GOT3 (cell line): ENCODE measurements at places on chromosomes 2 and 18.

DNA sequence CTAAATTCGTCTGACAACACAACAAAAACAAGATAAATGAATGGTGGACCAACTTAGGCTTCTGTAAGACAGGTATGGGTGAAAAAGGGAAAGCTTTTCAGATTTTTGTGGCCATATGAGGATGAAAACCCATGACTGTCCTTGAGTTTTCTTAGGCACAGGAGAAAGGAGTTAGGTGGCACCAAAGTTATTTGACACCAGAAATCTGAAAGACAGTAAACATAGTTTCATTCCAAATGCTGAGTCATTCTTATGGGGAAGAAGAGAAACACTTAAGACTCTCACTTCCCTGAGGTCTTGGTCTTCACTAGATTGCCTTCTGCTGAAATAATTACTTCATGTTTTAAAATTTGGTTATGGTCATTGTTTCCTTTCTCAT, 5.2 kb upstream of the GPD2 start:
- no peak for DNase-seq

GRCh38 chr2:44326548-44327264, 34.6 kb downstream of the PREPL start:
- no peak for DNase-seq

- no peak for DNase-seq
Observed at GRCh38 chr2:153935511-153935910, 63.8 kb downstream of the GALNT13 start.

GRCh38 chr2:201631041-201631440, 12.3 kb downstream of the TMEM237 start:
- no peak for DNase-seq

GRCh38 chr2:715854-716560, 38.8 kb upstream of the TMEM18 start:
- no peak for DNase-seq

GRCh38 chr18:46723856-46724415, 32.9 kb downstream of the ST8SIA5 start:
- DNase-seq = no peak

- DNase-seq = no peak
Observed at GRCh38 chr2:204000446-204000845, 63.9 kb downstream of the ICOS start.

DNA sequence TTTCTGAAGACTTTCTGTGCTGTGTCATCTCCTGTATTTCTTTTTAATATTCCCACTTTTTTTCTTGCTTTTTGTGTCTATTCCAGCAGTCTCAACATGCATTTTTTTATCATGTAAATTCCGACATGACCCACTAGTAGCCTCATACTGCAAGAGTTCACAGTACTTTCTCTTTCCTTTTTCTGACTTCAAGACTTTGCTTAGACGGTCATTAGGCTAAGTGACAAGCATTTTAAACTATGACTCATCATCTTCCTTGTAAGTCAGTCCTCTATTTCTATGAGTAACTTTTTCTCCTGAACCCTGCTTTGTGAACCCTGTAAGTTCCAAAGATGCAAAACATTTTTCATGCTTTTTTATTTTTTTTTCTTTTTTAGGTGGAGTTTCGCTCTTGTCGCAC, 381.2 kb downstream of the TXNL1 start:
- no peak for DNase-seq

- DNase-seq = no peak
Observed at GRCh38 chr2:11279398-11279797, 65.0 kb downstream of the ROCK2 start.

DNA sequence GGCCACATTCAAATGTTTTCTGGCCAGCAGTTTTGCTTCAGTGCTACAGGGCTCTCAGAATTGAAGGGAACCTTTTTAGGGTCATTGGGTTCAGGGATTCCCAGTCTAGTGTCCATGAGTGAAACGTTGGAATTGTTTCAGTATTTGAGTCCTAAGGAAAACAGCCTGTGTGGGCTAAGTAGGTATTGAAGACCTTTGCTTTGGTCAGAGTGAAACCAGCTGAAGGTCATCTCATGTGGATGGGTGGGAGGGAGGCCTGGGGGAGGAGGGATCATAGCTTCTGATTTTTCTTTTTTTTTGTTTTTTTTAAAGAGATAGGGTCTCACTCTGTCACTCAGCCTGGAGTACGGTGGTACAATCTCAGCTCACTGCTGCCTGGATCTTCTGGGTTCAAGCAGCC, 20.2 kb downstream of the B3GNT2 start:
- no peak for DNase-seq

DNA sequence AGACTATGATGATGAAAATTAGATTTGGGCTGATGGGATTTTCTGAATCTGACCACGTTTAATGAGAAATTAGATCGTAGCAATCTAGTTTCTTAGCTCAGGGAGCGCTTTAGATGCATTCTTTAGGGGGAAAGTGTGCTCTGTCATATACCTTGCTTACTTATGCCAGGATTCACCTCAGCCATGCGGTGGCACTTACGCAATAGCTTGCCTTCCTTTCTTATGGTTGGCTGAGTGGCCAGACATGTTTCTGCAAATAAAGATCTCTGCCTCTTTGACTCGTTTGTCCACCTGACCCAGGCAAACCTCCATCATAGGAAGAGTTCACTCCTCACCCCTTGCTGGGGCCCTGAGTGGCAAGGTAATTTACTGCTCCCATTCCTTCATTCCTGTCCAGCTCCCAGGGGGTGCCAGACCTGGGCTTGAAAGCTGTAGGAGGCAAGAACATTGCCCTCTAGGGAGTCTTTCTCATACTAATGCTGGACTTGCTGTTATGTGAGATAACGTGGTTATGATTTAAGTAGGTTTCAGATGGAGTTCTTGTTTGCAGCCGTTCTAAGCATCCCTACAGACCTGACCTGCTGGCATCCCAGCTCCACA, 57.1 kb downstream of the FBLN7 start:
- DNase-seq = no peak

DNA sequence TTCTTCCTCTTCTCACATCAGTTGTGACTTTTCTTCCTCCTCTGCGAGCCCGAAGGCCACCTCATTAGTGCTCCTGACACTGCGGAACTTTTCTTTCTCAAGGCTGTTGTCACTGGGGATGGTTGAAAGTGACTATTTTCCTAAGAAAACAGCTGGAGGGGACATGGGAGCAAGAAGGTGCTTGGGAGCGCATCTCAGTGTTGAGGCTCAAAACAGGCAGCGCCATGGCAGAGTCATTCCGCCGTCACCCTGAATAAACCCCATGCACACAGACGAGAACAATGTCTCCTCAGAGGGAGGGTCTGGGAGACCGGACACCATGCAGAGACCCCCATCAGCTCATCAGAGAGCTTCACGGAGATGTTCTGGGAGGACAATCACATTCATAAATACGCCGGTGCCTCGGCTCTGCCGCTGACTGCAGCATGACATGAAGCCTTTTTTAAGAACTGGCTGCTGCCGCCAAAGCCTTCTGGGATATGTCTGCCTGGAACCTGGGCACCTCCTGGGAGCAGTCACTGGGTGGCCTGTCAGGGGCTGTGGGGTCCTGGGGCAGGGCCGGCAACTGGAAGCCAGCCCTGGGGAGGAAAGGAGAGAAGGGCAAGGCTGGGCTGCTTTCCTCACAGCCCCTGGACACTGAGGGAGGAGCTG, 19.2 kb downstream of the ATOH8 start:
- DNase-seq = no peak

- DNase-seq = no peak
Observed at GRCh38 chr18:22846088-22846683, 86.9 kb upstream of the RBBP8 start.

DNA sequence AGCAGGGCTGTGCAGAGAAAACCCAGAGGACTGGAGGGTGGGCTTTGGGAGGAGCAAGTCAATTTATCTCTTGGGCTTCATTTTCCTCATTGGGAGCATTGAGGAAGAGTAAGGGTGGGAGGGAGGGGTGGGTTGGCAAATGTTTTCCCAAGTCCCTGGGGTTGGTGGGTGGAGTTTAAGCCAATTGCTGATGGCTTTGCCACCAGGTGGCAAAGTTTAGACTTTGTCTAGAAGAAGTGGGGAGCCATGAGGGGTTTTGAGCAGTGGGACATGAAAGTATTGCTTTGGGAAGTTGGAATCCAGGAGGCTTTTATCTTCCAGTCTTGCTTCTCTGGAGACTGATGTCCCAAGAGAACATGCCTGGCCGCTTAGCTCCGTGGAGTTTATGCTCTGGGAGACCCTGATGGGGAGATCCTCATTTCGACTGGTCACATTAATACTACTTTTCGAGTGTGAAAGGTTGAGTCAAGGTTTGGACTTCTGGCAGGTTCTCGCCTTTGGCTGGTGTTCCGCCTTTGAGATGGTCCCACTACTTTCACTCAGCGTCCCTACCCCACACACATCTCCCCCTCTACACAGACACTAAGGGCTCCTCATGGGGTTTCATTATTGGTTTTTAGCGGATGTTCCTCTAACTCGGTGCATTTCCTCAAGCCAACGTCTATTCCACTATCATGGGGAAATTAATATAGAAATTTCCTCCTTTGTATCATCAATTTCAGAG, 126.7 kb downstream of the PRKCE start:
- no peak for DNase-seq

DNA sequence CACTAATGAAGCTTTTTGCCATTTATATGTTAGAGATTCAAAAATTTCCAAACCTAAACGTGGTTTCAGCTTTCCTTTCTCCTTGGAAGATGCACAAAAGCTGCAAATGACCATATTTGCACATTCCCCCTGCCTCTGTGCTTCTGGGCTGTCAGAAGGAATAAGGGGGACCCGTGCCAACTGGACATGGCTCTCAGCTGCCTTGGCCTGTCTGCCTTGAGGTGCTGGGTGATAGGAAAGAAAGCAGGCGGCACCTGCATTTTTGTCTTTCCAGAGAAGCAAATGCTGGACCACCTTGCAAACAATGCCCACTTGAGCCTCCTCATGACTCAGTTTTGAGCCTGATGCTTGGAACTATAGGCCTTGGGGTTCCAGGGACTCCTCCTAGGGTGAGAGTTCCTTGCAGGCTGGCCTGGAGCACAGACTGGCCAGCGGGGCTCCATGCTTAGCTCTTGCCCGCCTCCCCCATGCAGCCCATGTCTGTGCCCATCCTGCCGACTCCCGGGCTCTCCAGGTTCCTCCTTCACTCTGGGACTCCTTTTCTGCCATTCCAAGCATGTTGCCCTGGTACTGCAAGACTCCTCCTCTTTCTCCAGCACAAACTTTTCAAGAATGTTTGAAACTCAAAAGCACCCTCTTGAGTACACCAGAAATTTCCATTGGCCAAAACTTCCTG, 109.0 kb upstream of the EPAS1 start:
- no peak for DNase-seq

DNA sequence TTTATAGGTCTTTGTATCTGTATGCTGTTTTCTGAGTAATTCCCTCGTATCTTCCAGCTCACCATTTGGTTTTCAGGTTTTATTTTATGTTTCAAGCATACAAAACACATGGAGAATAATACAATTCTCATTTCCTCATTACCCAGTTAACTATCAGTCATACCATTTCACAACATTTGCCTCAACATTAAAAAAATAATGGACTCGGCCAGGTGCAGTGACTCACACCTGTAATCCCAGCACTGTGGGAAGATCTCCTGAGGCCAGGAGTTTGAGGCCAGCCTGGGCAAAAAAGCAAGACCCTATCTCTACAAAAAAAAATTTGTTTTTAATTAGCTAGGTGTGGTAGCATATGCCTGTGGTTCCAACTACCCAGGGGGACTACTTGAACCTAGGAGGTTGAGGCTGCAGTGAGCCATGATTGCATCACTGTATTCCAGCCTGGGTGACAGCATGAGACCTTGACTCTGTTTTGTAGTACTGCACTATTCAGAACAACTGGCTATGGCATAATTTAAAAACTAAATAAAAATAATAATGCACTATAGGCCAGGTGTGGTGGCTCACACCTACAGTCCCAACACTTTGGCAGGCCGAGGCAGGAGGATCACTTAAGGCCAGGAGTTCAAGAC, 20.3 kb downstream of the NPC1 start:
- DNase-seq = no peak

DNA sequence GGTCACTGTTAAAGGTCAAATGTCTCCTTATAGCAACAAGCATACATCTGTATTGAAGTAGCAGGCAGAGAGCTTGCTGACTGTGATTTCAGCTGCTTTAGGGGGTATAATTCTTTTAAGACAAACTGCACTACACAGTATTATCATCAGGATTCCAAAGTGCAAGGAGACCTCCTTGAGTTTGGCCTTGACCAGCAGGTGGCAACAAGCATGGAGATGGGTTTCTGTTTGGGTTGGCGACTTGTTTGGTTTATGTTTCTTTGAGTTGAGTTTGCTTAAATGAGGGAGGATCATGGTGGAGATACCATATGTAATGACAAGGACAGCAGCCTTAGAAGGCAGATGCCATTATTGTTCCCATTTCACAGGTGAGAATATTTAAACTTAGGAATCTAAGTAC, 681.0 kb upstream of the ID2 start:
- DNase-seq = no peak
